Daoy (cell line): ENCODE measurements at places on chromosomes 11 and 22. TPM values are rescaled to one million over a fixed set of nuclear protein-coding genes. Genes with fewer than 3 reads are reported as not detected.

GRCh38 chr11:113907152-113907551 lies 2.6 kb downstream of the HTR3B start:
- DNase-seq, result no peak

DNA sequence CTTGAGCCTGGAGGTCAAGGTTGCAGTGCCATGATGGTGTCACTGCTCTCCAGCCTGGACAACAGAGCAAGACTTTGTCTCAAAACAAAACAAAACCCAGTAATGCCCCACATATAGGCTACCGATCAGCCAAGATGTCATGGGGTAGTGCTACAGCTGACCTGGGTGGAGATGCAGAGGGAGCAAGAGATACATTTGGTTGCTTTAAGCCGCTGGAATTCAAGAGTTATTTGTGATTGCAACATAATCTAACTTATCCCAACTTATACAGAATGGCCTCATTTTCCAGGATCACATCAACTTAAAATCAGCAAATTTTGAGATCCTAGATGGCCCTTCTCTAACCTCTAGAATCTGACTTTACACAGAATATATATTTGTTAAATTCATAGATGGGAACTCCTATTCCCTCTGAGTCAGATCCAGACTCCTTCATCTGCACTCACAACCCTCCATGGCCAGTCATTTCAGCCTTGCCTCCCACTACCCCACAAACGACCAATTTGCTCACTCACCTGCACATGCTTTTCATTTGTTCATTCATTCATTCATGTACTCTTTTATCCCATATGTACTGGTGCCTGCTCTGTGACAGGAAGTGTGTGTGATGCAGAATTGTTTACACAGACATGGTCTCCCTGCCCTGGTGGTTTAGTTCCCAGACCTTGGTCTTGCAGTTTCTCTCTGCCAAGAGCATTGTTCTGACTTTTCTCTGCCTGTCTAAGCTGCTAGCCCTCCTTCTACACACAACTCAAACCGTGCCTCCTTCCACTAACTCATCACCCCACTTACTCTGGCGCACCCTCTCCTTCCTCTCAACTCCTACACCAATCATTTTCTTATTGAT lies 24.1 kb upstream of the APLNR start:
- DNase-seq, result no peak

DNA sequence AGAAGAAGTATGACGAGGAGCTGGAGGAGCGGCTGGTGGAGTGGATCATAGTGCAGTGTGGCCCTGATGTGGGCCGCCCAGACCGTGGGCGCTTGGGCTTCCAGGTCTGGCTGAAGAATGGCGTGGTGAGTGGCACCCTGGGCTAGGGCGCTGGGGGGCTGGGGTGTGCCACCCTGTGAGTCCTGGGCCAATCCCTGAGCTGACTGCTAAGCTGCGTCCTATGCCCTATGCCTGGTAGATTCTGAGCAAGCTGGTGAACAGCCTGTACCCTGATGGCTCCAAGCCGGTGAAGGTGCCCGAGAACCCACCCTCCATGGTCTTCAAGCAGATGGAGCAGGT lies 3.9 kb downstream of the TAGLN start:
- DNase-seq, result no peak

DNA sequence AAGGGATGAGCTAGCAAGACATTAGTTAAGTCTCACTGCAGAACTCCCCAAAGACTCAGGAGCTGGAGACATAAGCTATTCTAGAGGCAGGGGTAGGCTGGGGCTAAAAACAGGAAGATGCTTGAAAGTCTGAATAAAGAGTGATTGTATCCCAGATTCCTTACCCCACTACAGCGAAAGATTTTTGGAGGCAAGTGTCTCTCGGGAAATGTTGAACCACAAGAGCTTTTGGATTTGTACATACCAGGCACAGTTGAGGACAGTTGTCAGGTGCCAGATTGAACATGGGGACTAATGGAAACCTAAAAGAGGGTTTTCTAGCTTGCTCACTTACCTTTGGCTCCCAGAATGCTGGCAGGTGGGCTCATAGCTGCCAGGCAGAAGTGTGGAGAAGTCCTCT lies 43.5 kb upstream of the OR9Q1 start:
- DNase-seq, result no peak

GRCh38 chr11:57210781-57211180 lies 26.3 kb downstream of the APLNR start:
- DNase-seq, result no peak

DNA sequence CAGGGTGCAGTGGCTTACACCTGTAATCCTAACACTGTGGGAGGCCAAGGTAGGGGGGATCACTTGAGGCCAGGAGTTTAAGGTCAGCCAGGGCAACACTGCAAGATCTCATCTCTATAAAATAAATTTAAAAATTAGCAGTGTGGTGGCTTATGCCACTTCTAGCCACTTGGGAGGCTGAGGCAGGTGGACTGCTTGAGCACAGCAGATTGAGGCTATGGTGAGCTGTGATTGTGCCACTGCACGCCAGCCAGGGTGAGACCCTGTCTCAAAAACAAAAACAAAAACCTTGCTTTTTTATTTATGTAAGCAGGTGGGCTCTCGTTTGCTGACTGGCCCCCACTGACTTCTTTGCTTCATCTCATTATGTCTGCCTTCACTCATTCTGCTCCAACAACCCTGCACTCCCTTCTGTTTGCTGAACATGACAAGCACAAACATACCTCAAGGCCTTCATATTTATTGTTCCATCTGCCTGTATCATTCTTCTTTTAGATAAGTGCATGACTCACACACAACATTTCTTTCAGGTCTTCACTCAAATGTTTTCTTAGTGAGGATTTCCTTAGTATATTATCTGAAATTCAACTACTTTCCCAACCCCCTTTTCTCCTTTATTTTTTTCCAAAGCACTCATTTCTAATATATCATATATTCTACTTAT lies 32.4 kb upstream of the CLNS1A start:
- no peak for DNase-seq

GRCh38 chr11:96299155-96299888 lies 43.7 kb downstream of the MAML2 start:
- no peak for DNase-seq

DNA sequence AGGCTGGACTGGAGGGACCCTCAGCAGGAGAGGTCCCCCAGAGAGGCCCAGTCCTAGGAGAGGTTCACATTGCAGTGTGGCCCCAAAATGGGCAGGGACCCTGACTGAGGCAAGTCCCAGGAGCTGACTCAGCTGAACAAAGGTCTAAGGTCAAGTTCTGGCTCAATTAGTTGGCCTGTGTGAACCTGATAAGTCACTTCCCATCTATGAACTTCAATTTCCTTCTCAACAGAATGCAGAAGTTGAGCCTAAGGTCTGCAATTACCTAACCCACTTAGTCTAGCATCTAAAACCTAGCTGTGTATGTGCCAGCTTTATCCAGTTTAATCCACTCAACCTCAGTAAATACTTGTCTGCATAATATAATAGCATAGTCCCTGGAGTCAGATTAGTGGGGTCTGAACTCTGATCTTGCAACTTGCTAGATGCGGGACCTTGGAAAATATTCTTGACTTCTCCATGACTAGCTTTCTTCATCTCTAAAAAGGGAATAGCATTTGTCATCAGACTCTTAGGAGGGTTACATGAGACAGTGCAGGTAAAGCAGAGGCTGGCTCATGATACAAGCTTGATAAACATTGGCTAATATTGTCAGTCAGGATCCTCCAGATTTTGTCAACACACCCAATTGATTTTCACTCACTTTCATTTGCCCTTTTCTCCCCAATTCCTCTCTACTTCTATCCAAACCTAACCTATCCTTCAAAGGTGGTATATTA lies 465.5 kb downstream of the INSC start:
- DNase-seq, result no peak

The CARD18 gene
- 0.80 and 1.0 TPM in 2 replicates for total RNA-seq

The CREB3L1 gene
- 4.6 and 9.7 TPM in 2 replicates for total RNA-seq
